ENCODE measurements at places on chromosomes 4 and X.

DNA sequence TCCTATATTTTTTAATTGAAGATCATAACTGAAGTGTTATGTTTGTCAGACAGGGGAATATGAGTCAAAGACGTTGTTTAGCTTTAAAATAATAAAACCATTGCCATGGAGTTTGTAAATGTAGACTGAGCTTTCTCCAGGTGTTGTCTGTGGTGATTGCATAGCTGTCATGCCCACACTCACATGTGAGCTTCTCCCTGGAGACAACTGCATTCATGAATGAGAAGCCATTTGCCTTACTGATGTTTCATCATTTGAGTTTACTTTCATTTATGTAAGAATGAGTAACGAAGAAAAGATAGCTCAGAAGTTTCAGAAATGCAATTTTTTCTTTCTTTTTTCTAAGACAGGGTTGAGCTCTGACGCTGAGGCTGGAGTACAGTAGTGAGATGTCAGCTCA lies 339.1 kb downstream of the GALNTL6 start:
- no peak for DNase-seq

GRCh38 chr4:48012824-48013223 lies 3.7 kb downstream of the CNGA1 start:
- DNase-seq, result no peak

GRCh38 chr4:164177153-164177552 lies 576.8 kb upstream of the SMIM31 start:
- DNase-seq, result no peak

DNA sequence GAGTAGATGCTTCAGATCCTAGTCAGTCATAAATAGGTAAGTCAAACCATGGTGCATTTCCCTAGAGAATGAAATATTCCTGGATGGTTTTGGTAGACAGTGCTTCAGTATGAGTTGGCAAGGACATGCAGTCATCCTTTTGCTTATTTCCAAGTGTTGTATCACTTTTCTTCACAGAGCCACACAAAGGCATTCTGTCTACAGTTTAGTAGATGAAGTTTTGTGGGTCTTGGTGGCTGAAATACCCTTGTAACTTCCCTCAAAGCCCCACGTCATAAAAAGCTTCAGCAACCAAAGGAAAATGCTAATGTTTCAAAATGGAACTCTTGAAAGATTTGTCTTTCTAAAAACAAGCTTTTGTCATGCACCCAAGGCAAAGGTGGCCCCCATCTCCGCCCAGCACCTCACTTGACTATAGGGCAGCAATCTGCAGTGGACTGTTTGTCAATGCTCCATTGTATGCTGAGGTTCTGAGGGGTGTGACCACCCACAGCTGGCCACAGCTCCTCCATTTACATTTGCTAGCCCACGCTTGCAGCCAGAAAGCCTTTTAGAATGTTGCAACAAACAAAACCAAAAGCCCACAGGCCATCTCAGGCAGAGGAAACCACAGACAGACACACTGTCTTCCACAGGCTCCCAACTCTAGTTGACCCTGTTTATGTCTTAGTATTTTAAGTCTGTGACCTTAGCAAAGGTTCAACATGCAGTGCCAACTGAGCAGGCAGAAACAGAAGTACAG lies 87.1 kb upstream of the FAM9C start:
- no peak for DNase-seq

DNA sequence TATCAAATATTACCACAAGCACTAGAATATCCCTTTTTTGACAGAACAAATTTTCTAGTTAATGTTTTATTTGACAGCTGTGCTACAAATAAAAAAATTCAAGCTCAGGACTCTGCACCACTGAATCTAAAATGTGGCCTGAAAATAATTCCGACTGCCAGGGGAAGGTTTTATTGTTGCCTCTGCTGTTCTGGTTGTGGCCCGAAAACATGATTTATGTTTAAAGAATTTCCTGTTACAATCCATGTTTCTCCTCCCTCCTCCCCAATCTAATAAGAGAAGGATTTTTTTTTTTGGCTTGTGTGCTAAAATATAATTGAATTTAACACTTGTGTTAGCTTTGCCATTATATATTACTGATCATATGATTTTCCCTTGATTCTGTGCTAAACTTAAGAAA lies 227.8 kb downstream of the DCLK2 start:
- peak; percentile 53 for DNase-seq

- no peak for DNase-seq
Observed at GRCh38 chrX:80216086-80216485, 201.5 kb downstream of the TBX22 start.

DNA sequence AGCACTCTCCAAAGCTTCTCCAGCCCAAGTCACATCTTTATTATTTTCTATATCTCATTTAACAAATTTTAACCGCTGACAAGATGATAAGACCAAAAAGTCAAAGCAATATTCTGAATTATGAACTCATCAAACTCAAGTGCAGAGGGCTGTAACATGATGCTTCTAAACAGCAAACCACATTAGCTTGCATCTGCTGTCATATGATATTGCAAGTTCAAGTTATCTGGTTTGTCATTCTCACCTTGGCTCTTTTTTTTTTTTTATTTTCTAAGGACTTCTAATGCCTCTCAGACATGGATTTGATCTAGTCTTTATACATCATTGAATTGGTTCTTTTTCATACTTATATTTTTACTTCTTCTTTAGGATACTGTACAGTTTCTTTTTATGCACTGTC lies 93.4 kb downstream of the SLC10A7 start:
- no peak for DNase-seq

DNA sequence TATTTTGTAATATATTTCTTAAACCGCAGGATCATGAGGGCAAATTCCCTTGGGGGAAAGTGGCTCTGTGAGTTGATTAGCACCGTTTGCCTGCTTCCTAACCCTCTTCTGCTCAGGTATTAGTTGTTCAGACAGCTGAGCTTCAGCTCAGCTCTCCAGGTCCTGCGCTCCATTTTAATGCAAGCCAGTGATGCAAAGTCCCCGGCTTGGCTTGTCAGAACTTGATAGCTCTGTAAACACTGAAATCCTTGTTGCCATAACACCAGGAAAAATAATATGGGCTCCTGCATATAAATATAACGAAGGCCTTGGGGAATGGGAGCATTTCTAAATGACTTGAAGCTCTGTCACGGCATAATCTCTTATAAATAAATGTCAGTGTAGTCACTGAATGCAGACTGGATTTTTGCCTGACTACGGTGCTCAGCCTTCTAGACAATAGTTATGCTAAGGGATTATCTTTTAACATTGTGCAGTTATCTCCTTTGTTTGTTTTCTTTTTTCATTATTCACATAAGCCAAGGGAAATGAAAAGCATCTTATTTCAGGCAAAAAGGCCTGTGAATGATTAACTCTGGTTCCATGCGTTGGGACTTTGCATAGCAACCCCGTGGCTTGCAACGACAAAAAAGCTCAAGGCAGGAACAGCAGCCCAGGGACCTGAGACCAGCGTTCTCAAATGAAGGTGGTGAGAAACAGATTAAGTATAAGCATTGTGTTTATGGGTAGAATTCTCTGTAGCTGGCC lies 253.2 kb downstream of the SPRY1 start:
- no peak for DNase-seq

DNA sequence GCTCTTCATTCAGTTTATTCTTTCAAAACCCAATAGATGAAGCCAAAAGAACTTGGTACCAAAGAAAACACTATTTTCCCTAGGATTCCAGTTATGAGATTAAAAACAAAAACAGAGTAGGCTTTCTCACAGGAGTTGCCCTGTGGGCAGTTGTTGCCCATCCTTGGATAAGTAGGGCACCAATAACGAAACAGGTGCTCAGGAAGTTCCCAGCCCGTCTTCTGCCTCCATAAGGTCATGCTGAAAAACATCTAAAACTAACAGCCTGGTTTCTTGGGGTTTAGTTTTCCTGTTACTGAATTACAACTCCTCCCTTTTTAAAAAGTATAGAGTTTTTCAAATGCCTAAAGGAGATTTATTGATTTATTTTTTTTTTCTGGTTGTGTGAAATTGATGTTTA lies 14.7 kb downstream of the TSPAN5 start:
- DNase-seq, result no peak

DNA sequence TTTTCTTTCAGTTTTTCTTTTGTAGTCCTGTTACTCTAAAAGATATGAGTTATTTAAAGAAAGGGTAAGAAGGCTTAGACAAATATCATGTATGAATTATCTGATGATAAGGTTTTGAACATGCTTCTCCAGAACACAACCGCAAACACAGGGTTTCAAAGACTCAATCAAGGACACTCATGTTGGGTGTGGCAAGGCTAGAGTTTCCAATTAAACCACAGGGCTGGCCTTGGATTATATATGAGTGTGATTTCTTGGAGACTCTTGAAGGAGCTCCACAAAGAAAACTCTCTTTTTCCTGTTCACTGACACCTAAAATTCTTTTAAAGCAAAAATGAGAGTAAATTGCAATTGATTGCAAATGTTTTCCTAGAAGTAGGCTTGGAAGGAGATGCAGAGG lies 110.1 kb upstream of the PDLIM3 start:
- no peak for DNase-seq

DNA sequence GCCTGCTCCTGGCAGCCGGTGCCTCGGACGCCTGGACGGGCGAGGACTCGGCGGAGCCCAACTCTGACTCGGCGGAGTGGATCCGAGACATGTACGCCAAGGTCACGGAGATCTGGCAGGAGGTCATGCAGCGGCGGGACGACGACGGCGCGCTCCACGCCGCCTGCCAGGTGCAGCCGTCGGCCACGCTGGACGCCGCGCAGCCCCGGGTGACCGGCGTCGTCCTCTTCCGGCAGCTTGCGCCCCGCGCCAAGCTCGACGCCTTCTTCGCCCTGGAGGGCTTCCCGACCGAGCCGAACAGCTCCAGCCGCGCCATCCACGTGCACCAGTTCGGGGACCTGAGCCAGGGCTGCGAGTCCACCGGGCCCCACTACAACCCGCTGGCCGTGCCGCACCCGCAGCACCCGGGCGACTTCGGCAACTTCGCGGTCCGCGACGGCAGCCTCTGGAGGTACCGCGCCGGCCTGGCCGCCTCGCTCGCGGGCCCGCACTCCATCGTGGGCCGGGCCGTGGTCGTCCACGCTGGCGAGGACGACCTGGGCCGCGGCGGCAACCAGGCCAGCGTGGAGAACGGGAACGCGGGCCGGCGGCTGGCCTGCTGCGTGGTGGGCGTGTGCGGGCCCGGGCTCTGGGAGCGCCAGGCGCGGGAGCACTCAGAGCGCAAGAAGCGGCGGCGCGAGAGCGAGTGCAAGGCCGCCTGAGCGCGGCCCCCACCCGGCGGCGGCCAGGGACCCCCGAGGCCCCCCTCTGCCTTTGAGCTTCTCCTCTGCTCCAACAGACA lies 4.4 kb downstream of the SOD3 start:
- no peak for DNase-seq

DNA sequence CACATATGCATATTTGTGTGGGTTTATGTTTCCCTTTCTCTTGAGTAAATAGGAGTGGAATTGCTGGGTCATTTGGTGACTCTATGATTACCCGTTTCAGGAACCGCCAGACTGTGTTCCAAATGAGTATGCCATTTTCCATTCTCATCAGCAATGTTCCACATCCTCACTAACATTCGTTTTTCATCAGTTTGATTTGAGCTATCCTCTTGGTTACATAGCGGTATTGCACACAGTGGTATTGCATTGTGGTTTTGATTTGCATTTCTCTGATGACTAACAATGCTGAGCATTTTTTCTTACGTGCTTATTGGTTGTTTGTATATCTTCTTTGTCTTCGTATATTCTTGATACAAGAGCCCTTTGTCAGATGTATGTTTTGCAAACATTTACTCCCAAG lies 218.0 kb upstream of the AMOT start:
- no peak for DNase-seq

DNA sequence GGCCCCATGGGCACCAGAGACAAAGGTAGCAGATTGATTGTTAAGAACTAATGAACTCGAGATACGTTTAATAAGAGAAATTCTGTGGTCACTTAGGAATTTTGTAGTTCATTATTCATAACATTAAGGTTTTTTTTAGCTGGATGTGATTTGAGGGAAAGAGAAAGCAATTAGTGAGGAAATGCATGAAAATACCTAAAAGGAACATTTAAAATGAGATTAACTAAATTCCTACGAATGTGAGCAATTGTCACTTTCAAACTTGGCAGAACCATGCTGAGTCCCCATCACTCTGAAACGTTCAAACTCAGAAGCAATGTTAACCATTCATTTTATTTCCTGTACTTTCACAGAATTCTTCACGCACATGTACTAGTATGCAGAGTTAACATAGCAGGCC lies 5.9 kb downstream of the PRMT9 start:
- no peak for DNase-seq

DNA sequence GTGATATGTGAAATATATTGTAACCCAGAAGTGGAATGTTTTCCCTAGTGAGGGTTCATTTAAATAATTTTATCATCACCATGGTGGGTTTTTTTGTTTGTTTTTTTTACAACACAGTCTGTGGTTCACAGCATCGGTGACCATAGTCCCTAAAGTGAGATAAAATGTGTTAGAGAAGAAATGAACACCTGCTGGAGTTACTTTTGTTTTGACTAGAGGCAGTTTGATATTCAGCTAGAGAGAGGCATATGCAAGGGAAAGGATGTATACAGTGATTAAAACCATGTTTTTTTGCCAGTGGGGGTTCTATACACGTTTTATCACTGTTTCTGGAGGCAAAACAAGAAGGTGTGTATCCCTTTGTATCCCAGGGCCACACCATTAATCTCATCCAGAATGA lies 541.5 kb downstream of the PCDH7 start:
- DNase-seq, result no peak

GRCh38 chrX:98480606-98481005 lies 1596.9 kb downstream of the RPA4 start:
- no peak for DNase-seq

- no peak for DNase-seq
Observed at GRCh38 chrX:2395261-2395992, 105.3 kb downstream of the DHRSX start.

- no peak for DNase-seq
Observed at GRCh38 chrX:111170017-111170416, 74.0 kb downstream of the PAK3 start.

DNA sequence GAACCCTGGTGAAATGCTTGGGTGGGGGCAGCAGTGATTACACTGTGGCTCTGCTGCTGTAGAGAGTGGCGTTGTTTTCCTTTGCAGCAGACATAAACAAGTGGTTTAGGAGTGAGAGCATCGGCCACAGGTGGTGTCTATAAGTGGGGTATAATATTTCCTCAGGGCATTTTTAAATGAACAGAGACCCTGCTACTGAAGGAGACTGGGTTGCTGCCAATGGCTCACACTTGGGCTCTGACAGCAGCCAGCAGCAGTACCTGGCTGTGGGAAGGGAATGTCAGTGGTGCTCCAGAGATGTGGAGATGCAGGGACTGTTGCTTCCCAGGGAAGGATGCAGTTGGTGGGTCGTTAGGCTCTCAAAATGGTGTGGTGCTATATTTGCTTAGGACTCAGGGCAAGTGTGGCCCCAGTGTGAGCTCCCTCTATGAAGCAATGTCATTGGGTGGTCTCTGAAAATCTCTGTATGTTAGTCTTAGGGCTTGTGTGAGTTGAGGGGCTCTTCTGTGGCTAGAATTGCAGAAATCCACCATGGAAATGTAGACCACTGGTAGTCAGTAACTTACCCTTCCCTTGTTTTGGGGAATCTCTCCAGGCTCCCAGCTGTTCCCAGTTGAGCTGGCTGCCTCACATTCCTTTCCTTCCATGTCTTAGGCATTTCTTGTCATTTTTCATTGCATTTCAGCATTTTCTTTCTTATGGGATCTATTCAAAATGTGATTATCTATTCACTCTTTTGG lies 1023.0 kb upstream of the GRID2 start:
- no peak for DNase-seq

All from SK-N-MC (cell line).